Foreskin fibroblast (primary cell): ENCODE measurements at places on chromosomes 2 and 18.

DNA sequence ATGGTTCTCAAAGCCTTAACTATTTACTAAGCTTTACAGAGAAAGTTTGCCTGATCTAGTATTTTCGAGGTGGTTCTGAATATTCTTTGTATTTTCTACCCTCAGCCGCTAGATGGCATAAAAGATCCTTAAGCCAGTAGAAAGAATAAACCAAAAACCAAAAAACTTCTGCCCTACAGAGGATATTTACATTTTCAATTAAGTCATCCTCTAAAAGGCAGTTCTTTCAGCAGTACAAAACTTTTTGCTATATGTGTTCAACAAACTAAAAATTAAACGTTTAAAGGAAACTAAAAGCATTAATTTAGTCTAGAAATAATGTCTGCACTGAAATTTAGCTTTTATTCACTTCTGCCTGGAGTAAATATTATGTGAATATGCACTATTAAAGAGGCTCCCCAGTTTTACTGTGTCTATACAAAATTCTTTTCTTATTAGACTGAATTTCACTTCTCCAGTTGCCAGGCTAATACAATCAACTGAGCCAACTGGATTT, 297.5 kb downstream of the PIEZO2 start:
- peak; percentile 70 for DNase-seq

- peak; percentile 61 for DNase-seq
These were observed at the start of gene MATN3 for GRCh38 chr2:20012282-20013125. Gene MATN3 (minus strand): TSS chr2:20012668. CDS start chr2:20012631, 37 bp downstream.

GRCh38 chr2:138237667-138238384, 263.7 kb upstream of the SPOPL start:
- DNase-seq, result no peak

DNA sequence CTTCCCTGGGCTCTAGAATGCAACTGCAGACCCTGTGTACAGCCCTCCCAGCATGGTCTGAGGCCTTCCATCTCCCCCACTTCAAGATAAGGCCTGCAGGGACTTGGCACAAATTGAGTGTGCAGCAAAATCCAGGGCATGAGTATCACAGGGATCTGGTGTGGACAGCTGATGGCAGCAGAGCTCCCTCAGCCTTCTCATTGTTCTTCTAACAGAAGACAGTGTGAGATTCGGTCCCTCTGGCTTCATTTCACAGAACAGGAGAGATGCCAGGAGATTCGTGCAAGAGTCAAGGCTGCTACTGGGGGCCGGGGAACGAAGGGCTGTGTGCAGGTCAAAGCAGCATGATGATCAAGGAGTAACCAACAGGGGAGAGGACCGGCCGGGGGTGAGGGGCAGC, 85.8 kb downstream of the UXS1 start:
- peak; percentile 61 for DNase-seq

DNA sequence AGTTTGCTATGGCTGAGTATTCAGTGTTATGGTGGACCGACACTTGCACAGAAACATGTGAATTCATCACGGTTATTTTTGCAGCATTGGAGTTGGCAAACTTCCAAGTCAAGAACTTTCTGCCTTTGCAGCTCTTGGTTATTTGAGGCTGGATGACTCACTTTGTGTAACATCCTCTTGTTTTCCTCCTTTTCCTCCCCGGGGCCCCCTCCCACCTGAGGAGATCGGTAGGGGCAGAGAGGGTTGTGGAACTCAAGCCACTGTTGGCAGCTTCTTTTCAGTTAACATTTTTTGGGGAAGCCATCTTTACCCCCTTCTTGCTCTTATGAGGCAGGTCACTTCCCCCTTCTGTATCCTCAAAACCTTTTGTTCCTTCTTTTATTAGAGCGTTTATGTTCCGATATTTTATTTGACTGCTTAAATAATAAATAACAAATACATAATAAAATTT, 48.6 kb downstream of the DDX1 start:
- peak; percentile 80 for DNase-seq

GRCh38 chr2:29129586-29130281, 14.5 kb downstream of the CLIP4 start:
- DNase-seq, result peak; percentile 34

DNA sequence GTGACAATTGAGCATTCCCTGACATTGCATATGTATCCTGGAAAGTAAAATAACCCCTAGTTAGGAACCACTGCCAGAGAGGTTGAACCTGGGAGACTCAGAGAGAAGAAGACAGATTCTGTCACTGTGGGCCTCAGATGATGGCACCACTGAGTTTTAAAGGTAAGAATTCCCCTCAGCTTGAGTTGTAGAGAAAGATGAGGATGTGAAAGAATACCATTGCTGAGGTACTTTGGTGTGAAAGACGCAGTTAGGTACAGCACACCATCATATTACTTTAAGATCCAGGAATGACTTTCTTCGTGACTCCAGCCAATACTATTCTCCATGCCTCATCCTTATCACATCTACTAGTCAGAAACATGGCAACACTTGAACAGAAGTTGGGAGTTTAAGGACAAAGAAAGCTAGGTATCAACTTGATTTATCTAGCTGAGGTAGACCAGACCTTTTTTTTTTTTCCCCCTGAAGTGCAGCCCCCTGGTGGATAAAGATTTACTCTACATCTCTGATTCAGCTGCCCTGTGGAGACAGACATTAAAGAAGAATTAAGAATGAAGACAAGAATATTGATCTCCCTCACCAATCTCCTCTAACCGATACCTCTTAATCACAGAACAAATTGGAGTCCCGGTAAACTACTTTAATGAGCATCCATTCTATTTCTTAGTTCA, 630.5 kb upstream of the FANCL start:
- no peak for DNase-seq

- DNase-seq, result no peak
These were observed 172.0 kb upstream of the GALNT5 start for GRCh38 chr2:157085522-157085921.

GRCh38 chr2:239279508-239280295, 121.1 kb downstream of the HDAC4 start:
- peak; percentile 21 for DNase-seq

GRCh38 chr2:157185476-157186227, 71.9 kb upstream of the GALNT5 start:
- peak; percentile 66 for DNase-seq

DNA sequence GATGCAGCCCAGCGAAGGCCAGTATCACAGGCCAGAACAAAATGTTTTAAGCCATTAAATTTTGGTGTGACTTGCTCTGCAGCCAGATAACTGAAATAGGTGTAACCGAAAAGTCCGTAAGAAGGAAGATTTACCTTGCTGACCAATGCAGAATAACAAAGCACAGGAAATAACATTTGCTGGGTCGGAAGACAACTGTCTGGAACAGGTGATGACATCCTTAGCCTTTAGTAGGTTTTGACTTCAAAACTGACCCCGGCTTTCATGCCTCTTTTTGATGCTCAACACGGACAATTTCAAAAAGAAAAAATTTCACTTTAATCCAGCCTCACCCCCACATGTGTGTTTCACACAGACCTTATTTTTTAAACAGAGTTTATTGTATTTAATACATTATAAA, 93.7 kb downstream of the KCTD1 start:
- DNase-seq, result no peak

- no peak for DNase-seq
These were observed 32.1 kb upstream of the INSIG2 start for GRCh38 chr2:118056165-118056534.

GRCh38 chr2:204726831-204727230, 181.6 kb downstream of the PARD3B start:
- no peak for DNase-seq

DNA sequence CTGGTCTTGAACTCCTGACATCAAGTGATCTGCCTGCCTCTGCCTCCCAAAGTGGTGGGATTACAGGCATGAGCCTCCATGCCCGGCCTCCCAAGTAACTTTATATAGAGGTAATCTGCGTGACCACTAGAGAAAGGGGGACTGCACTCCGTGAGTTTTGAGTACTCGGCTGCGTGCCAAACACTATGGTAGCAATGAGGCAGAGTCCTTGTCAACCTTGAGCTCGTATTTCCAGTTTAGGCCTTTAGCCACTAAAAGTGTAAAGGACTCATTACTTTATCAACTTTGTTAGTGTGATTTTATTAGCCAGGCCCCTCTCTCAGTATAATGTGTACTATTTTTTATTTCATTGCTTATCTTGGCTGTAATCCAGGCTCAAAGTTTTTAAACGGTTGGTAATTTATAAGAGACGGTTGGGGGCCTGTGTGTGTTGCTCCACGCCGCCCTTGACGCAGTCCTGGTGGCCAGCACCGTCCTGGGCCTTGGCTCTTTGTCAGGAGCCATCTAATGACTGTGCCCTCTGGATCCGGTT, 56.2 kb downstream of the ZCCHC2 start:
- DNase-seq, result no peak

DNA sequence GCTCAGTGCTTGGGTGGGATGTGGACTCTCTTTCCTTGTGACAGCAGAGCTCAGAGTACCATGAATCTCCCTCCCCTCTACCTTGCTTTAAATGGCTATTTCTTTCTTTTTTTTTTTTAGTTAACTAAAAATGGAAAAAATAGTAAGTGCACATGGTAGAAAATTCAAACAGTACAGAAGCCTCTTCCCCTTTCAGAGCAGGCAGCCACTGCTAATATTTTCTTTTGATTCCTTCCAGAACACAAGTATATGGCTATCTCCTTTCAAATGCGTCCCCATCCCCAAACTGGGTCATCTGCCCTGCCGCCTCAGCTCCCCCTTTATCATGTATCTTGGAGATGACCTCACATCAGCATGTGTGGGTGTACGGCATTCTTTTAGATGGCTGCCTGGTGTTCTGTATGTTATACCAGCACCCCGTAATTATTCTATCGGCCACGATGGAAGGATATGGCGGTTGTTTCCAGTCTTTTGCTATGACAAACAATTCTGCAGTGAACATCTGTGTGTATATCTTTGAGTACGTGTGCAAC, 70.5 kb upstream of the DLX2 start:
- DNase-seq, result no peak

- peak; percentile 90 for DNase-seq
These were observed 637.8 kb upstream of the CHAC2 start for GRCh38 chr2:53129851-53130250.

DNA sequence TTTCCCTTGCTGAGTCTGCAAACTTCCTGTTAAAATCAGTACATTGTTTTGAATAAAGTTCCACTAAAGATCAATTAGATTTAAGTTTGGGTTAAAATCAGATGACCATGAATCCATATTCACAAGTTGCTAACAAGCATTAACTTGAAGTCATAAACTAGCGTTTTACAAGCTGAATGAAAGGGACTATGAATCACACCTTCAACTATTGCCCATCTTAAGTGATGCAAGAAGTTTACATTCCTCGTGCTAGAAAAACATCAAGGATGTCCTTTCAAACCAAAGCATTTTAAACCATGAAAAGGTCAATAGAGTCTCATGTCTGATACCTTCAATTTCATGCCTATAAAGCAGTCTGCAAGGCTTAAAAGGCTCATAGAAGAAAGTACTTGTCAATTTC, 257.2 kb upstream of the SYT4 start:
- DNase-seq, result peak; percentile 29

GRCh38 chr2:47872941-47873340, 33.4 kb downstream of the FBXO11 start:
- no peak for DNase-seq

DNA sequence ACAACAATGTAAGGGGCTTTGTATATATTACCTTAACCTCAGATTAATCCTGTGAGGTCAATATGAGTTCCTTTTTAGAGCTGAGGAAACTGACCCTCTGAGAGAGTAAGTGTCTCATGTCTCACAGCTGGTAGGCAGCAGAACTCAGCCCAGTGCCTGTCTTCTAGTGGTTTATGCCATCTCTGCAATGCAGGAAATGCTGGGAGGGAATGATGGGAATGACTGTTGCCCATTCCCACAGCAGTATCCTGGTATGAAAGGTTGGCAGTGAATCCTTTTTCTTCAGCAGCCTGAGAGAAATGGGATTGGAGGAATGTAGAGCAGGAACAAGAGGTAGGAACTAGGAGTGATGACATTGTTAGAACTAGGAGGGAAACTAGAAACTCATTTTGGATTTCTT, 6.0 kb downstream of the MRPL30 start:
- no peak for DNase-seq

DNA sequence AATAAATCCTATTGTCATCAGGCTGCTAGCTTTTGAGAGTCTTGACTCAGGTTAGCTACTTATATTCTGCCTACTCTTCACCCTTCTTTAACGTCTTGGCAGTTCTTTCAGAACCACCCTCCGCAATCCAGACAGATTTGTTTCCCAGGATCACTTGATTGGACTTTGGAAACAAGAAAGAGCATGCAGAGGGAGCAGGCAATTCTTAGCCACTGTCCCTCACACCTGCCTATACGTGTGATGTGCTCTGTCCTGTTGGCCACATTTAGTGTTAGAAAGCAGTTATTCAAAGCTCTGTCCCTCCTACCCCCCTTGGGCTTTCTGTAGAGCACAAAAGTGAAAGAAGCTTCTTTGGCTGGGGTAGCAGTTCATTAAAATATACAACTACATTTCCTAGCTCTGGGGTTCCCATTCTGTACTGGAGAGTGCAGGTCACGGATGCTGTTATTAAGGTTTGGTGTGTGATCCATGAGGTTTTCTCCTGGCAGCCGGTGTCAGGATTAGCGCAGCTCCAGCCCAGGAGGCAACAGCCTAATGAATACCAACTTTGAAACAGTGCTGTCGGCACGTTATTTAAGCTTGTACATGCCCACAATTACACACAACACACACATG, 6.3 kb downstream of the FZD5 start:
- DNase-seq, result no peak

GRCh38 chr2:236562434-236562833, 7.2 kb upstream of the ACKR3 start:
- peak; percentile 15 for DNase-seq
